ENCODE measurements at places on chromosomes 6 and 20. TPM values are rescaled to one million over a fixed set of nuclear protein-coding genes. Genes with fewer than 3 reads are reported as not detected.

Gene FAM162B
- 1.8 TPM for total RNA-seq

Gene ULBP1
- total RNA-seq: 8.2 TPM

GRCh38 chr6:18211338-18211737, 53.0 kb downstream of the DEK start:
- H3K4me3 ChIP-seq: no peak overlapping the region
- DNase-seq: no peak
- H3K4me1 ChIP-seq: peaks cover 5% of the 10 kb centered on the region
- peaks cover 45% of the 10 kb centered on the region for H3K36me3 ChIP-seq
- no peaks in the 10 kb centered on the region for H3K27me3 ChIP-seq
- no peak overlapping the region for H3K27ac ChIP-seq

Gene NNAT
- total RNA-seq: 114 TPM

Gene USP49
- 13.2 TPM for total RNA-seq

DNA sequence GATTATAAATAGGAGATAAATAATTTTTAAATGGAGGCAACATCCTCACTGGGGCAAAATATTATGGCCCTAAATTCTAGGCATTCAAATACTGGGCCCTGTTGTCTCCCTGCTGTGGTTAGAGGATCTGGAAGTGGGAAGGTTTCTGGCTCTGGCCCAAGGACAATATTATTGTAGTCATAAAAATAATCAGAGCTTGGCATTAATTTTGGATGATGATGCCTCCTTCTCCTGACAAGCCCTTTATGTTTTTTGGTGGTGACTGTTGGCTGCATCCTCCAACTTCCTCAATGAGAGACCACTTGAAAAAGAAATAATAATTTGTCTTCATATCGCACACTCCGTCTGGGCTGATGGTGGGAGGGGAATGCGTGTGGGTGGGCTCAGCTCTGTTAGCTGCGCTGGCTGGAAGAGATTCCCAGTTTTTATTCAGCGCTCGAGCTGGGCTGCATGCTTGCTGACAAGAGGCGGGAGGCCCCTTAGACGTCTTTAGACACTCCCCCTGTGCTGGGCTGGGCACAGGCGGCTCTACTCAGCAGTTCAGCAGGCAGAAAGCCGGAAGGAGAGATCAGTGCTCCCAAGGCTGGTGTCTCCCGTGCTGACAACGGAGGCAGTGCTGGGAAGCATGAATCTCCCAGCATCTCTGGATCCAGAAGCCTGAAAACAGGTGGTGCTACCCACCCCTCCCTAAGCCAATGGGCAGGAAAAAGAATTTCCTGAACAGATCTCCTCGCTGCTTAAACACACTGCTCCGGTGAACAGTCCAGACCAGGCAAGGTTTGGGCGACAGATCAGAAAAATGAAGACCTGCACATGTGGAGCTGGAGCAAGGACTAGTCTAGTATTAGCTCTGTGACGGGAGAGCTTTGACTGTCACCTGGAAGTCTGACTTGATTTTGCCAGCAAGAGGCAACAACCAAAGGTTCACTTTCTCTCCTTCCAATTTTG, 97.7 kb downstream of the SYCP2 start:
- peaks cover 20% of the 10 kb centered on the region for H3K4me1 ChIP-seq
- no peaks in the 10 kb centered on the region for H3K36me3 ChIP-seq
- H3K27ac ChIP-seq: no peak overlapping the region
- peaks cover 49% of the 10 kb centered on the region for H3K27me3 ChIP-seq

Gene RHAG
- total RNA-seq: not detected

- H3K4me3 ChIP-seq: no peak overlapping the region
- H3K36me3 ChIP-seq: no peaks in the 10 kb centered on the region
- H3K27me3 ChIP-seq: peaks cover 10% of the 10 kb centered on the region
- peaks cover 35% of the 10 kb centered on the region for H3K4me1 ChIP-seq
- H3K27ac ChIP-seq: no peak overlapping the region
Measured at GRCh38 chr6:163944897-163945296, 530.4 kb downstream of the QKI start.

GRCh38 chr6:40268166-40268565, 319.0 kb downstream of the LRFN2 start:
- no peak for DNase-seq
- peaks cover 14% of the 10 kb centered on the region for H3K27me3 ChIP-seq
- H3K4me3 ChIP-seq: no peak overlapping the region
- H3K4me1 ChIP-seq: no peaks in the 10 kb centered on the region

Gene PRR18
- total RNA-seq: 0.80 TPM

Gene SLC22A7
- 0.12 TPM for total RNA-seq

Gene COL20A1
- 0.36 TPM for total RNA-seq
